ENCODE measurements at places on chromosomes 3 and 15.

GRCh38 chr15:58383876-58384275, 47.9 kb upstream of the LIPC start:
- no peak for DNase-seq

DNA sequence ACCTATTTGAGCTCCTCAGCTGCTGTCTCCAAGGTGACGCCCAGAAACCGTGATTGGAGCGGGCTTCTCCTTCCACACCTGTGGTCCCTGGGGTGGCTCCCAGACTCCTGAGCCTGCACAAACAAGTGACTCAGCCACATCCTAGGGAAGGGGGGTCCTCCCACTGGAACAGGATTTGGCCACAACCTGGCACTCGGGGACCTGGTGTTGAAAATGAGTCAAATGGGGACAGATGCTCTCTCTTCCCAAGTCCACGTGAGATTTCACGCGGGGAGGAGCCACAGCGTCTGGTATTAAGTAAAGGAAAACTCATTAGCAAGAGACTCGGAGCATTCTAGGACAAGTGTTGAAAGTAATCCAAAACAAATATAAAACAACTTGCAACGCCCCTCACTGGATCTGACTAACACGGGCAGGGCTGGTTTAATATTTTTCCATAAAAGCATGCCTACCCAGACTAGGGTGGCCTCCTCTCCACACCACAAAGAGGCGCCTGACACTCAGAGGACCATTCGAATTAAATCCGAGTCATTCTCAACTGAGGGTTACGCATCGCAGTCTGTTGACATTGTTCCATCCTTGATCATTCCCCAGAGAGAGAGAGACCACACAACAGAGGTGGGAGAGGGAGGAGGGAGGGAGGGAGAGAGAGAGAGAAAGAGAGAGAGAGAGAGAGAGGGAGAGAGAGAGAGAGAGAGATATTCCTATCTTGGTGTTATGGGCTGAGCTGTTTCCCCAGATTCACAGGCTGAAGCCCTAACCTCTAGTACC, 74.4 kb downstream of the MGLL start:
- DNase-seq, result no peak

- no peak for DNase-seq
Observed at GRCh38 chr3:135262441-135262840, 467.4 kb downstream of the EPHB1 start.

GRCh38 chr15:98669638-98670037, 21.3 kb downstream of the IGF1R start:
- no peak for DNase-seq

DNA sequence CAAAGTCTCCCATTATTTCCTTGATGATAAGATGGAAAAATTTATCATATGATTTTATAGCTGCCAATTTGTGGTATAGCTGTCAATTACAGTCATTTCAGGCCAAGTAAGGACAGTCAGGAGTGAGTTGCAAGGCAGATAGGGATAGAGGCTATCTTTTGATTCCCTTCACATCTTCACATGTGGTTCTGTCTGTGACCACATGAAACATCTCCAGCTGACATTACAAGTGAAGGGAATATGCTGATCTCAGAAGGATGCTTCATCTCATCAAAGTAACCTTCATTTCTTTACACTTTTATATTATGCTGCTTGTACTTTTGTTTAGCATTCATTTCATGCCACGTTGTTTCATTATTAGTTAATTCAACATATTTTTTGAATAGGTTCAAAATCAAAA, 136.9 kb upstream of the CFAP20DC start:
- DNase-seq, result no peak

DNA sequence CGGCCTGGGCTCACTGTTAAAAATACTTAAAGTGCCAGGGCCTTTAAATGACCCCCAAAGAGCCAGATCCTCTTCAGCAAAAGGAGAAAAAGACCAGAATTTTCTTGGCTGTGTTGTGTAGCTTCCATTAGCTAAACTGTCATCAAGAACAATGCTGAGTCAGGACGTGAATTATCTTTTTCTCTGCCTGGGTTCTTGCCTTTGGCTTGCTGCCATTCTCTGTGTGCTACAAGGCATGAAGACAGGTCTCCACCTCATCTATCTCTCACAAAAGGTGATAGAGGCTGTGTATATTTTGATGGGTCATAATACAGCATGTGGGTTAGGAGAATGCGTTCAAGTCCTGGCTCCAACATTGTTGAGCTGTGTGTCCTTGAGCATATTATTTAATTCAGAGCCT, 52.4 kb upstream of the SELENOK start:
- DNase-seq, result no peak

GRCh38 chr15:73631915-73632669, 1.1 kb downstream of the NPTN start:
- no peak for DNase-seq

DNA sequence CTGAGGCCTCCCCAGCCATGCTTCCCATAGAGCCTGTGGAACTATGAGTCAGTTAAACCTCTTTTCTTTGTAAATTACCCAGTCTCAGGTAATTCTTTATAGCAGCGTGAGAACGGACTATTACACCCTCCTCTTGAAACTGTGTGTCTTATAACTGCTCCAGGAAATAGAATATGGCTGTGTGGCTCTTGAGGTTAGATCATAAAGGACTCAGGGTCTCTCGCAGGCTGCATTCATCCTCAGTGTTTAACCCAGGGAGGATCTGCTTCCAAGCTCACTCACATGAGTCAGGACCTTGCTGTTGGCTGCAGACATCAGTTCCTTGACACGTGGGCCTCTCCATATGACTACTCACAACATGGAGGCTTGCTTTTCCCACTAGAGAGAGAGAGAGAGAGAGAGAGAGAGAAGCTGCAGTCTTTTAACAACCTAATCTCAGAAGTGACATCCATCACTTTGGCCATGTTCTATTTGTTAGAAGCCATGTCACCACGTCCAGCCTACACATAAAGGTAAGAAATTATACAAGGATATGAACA, 114.3 kb upstream of the UBE2E1 start:
- DNase-seq, result no peak

DNA sequence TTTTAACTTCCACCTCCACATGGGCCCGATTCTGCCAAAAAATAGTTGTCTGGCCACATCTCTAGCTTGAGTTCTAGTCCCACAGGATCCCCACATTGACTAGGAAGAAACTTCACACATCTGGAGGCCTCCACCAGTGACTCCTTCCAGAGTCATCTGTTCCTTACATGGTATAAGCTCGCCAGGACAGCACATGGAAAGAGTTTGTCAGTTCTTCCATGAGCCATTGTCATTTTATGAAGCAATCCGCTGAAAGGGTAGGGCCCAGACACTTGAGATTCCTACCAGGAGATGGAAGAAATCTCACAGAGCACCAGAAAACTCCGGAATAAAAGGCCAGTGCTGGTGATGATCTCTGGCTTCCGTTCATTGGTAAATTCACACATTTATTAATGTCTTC, 350.5 kb upstream of the ICE2 start:
- no peak for DNase-seq

DNA sequence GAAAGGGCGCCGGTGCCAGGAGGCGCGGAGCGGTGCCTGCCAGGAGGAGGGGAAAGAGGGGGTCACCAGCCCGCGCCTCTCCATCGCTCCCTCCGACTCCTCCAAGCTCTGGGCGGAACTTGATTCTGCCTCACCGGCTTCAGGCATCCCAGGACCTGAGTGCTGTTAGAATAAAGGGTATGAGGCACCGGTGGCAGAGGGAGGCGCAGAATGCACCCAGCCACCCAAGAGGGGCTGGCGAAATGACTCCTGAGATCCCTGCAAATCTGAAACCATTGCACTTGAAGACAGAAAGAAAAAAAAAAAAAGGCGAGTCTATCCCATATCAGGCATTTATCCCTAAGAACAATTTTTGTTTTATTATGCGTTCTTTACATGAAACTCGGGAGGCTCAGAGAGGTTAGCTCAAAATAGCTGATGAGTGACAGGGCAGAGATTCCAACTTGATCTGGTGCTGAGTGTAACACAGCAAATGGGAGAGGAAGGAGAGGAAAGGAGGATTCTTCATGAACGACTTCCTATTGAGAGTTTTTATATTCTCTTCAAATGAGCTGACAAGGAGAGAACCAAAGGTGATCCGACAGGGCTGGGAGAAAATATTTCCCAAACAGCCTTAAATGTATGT, 157.0 kb upstream of the FRMD4B start:
- DNase-seq, result no peak

DNA sequence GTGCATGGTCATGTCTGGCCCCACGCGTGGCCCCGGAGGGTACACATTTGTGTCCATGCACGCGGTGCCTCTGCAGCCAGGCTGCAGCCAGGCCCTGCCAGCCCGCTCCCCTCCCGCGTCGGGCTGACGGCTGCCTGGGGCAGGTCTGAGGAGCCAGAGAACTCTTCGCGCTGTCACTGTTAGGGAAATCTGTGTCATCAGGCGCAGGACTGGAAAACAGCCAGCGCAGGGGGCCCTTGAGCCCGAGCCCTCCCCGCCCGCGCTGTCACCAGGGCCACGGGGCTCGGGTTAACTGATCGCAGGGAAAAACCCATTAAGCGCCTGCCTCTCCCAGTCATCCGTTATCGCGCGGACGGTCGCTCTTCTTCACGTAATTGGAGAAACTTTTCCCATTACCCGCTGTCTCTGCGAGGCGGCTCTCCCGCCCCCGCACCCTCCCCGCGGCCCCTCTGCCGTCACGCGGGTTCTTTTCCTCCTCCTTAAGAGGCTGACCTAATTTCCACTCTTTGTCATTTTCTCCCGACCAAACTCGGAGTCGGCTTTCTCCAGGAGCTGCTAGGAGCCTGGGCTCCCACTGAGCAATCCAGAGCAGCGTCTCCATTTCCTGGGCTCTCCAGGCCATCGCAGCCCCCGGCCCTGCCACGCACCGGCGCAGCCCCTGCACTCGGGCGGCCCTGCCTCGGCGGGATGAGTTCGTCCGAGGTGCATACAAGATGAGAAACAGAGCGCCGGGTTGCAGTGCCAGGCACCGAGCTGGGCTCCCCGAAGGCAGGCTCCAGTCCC, 57.5 kb upstream of the PRR23E start:
- DNase-seq, result no peak

DNA sequence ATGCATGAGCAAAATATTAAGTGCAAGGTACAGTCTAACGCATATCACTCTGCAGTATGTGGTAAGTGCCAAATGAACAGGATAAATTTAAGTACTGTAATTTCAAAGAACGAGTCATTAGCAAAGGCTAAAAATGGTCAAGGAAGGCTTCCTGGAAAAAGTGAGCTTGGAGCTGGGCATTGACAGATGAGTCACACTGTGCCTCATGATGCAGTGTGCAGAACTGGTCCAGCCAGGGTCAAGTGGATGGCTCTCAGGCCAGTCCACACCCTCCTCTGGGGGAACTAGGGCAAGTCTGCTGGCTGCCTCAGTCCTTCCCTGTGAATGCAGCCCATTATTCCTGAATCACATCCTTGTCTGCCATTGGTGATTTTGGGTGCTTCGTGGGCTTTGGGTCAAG, 76.3 kb downstream of the CACNA1D start:
- DNase-seq, result no peak

- no peak for DNase-seq
Observed at GRCh38 chr3:44682182-44682896, 30.1 kb upstream of the ZNF502 start.

GRCh38 chr3:126025862-126026261, 56.9 kb downstream of the ROPN1B start:
- DNase-seq, result no peak

DNA sequence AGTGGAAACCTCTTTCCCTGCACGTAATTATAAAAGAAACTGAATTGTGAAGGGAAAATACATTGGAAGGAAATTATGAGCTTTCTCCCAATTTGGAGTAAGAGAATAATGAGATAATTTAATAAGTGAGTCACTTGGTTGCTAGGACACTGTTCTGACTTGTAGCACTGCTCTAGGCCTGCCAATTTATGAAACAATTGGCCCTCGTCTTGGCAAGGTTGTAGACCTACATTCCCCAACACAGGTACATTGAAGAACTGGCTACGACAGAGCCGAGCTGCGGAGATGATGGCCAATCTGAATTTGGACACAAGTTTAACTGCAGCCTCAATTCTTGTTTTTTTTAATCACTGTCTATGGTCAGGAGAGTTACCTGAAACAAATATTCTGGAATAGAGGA, 674.1 kb downstream of the MECOM start:
- DNase-seq, result no peak

- DNase-seq, result no peak
Observed at GRCh38 chr3:30085486-30085885, 520.9 kb upstream of the TGFBR2 start.

All from stimulated activated CD8-positive, alpha-beta memory T cell treated with anti-CD3 and anti-CD28 coated beads, Interleukin-7, amount 100 ng/mL, for 1 hour (primary cell).